ENCODE measurements at places on chromosomes 13 and 19.

DNA sequence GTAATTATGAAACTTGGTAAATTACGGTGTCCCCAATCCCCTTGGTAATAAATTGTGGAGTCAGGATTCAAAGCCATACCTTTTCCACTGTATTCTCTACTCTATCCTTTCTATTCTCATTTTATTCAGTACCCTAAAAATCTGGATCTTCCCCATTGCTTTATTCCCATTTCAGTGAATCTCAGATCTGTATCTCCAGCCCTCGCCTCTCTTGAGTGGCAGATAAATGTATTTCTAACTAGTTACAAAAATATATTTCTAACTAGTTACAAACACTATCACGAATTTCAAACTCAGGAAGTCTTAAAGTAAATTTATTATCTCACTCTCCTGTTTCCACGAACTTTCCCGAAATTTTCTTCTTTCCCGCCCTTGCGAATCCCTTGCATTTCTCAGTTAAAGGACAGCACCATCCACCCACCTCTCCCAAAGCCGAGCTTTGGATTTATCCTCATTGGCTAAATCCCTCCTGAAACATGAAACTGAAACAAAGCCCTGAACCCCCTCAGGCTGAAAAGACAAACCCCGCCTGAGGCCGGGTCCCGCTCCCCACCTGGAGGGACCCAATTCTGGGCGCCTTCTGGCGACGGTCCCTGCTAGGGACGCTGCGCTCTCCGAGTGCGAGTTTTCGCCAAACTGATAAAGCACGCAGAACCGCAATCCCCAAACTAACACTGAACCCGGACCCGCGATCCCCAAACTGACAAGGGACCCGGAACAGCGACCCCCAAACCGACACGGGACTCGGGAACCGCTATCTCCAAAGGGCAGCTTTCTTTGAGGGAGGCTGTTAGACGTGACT is 164.3 kb upstream of the PABPC3 start:
- DNase-seq: no peak

GRCh38 chr19:4866595-4867424 is 657 bp downstream of the PLIN3 start:
- peak; percentile 55 for DNase-seq

GRCh38 chr19:48678201-48678600 is 5.4 kb upstream of the NTN5 start:
- DNase-seq: no peak

- peak; percentile 66 for DNase-seq
Observed at GRCh38 chr13:48126944-48127830, 32.3 kb upstream of the MED4 start.

DNA sequence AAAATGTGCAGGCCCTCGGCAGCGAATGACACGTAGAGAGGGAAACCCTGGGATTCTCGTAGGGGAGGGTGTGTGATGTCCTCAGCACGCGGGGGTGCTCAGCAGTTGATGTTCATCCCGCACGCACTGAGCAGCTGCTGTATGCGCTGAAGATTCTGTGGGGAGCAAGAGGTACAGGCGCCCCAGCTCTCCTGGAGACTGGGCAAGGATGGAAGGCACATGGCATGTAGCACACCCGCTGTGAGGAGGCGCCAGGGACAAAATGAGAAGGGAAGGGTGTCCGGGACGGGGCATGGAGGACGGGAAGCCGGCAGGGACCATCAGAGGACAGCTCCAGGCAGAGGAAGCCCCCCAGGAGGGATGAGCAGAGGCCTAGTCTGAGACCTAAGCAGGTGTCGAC is 15.4 kb downstream of the ATP11A start:
- DNase-seq: no peak

GRCh38 chr13:86541461-86541860 is 742.2 kb upstream of the SLITRK6 start:
- no peak for DNase-seq

- peak; percentile 29 for DNase-seq
Observed at GRCh38 chr19:50817941-50818858, 5.4 kb downstream of the KLK1 start.

DNA sequence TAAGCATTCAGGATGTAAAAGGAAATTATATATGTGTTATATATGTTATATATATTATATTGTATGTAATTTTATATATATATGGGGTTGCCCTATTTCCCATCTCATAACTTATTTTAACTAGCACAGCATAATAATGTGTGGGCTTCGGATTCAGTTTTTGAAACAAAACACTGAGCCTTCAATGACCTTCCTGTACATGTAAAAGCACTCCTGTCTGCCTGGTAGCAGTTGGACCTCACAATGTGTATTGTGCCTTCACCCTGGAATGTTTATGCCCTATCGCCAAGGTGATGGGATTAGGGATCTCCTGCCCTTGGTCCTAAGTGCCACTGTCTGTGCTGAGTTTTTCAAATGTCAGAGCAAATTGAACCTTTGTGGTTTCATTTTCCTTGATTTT is 968.8 kb downstream of the TUBA3C start:
- peak; percentile 47 for DNase-seq

GRCh38 chr19:51824281-51825005 is 29.5 kb downstream of the FPR3 start:
- no peak for DNase-seq

GRCh38 chr13:24355103-24355502 is 45.7 kb downstream of the C1QTNF9 start:
- no peak for DNase-seq

GRCh38 chr13:99434258-99434788 is 66.9 kb upstream of the TM9SF2 start:
- no peak for DNase-seq

DNA sequence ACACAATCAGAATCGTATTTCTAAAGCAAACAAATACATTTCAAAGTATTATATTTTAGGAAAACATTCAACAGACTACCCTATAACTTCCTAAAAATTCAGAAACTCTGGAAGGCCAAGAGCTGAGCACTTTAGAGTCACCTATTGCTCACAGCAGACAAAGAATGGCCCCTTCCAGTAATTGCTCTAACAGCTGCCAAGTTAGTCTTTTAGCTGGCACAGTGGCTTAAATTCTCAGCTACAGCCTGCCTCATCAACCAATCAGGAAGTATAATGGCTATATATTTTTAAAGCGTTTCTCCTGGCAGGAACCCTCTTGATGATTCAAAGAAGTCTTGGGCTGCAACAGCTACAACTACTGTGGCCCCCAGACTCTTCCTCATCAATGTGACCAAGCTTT is 14.9 kb upstream of the SLITRK5 start:
- no peak for DNase-seq

DNA sequence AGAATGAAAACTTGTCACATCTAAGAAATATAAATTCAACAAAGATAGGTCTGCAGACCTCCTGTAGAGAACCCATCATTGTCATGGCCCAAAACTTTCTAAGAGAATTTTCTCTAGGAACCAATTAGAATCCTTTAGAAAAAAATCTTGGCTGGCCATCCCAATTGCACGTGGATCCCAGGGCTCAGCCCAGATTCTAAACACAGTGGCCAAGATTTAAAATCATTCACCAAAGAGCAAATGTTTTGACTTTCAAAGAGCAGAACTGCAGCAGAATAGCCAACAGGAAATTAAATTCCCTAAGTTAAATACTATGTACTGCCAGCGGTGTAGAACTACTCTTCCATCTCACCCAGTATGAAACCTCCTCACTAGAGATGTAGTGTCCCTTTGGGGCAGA is 21.3 kb downstream of the IPO5 start:
- DNase-seq: no peak

DNA sequence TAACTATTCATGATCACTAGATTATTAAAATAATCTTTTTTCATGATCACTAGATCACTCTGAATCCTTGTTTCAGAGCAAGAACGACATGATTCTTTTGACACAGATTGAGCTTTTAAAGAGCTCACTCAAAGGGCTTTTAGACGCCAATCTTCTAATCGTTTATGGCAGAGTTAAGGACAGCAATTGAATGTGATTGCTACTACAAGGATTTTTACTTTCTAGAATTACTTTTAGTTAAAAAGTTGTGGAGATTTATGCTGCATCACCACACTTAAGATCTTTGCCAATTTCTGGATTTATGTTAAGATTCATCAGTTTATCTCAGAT is 1.3 kb downstream of the EXOSC8 start:
- no peak for DNase-seq

GRCh38 chr13:52067237-52067636 is 42.7 kb downstream of the UTP14C start:
- DNase-seq: no peak

DNA sequence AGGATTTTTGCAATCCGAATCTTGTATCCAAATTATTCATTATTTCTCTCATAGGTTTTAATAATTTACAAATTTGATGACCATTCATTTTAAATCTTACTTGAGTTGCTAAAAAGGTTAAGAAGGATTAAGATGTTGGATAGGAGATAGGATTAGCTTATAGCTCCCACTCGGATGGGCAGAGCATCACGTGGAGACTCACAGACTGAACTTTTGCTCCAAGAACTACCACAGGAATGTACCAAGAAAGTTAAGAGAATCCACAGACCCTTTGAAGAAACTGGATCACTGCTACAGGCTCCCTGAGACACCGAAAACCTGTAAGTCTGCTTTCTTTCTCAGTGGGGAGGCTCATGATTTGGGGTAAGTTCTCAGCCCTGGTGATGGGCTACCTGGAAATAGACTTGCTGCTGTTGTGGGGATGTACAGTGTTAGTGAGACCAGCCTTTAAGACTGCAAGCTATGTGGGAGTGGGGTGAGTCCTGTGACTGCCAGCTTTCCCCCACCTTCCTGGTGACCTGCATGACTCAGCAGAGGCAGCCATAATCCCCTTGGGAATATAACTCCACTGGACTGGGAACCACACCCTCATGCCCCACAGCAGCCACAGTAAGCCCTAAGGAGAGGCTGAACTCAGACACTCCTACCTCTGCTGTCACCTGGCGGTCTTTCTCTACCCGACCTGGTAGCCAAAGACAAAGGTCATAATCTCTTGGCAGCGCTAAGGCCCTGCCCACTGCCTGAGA is 1458.0 kb downstream of the OLFM4 start:
- no peak for DNase-seq

DNA sequence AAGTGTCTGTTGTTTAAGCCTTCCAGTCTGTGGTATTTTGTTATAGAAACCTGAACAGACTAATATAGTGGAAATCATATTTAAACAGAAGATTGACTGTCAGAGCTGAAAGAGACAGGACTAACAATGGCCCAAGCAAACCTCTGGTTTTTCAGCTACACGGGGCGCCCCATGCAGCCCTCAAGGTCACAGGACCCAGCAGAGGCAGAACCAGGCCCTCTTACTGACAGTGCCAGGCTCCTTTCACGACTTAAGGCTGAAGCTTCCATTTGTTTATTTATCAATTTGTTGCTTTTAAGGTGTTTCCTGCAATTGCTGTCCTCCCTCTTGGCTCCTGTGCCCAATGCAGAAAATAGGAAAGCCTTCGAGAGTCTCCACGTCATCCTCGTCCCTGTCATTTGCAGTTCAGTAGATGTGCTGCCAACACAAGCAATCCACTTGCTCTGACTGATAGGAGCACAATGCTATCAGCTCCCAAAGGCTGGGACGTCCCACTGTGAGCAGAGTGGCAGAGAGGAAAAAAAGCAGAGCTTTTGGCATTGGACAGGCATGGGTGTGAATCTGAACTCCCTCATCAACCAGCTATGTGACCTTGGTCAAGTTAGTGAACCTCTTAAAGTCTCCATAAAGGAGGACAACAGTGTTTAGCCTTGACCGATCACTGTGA is 10.5 kb upstream of the SLC7A1 start:
- DNase-seq: no peak

DNA sequence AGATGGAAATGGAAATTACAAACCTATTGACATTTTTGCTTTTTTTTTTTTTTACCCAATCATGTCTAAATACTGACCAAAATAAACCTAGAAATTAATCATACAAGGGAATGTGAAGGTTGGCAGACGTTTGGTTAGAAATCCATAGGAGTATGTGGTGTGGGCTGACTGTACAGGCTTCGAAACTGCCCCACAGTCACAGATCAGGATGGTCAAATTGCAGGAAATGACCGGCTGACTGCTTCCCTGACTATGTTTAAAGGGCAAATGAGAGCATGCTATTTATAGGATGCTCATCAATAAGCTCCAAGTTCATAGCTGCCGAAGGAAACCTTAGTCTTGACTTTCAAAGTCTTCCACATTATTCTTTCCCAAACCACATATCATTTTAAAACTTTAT is 118.4 kb downstream of the COG6 start:
- DNase-seq: peak; percentile 56

GRCh38 chr19:1871140-1871597 is 7.8 kb upstream of the KLF16 start:
- DNase-seq: no peak

DNA sequence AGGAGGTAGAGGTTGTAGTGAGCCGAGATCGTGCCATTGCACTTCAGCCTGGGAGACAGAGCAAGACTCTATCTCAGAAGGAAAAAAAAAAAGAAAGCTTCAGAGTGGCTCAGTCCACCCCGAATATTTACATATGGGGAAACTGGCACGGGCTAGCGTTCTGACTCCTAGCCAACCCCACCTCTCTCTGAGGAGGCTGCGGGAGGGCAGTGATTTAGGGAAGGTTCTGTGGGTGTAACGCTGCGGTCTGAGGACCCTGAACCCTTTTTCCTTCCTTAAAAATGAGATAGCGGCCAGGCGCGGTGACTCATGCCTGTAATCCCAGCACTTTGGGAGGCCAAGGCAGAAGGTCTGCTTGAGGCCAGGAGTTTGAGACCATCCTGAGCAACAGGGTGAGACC is 5.0 kb downstream of the LRRC25 start:
- peak; percentile 49 for DNase-seq

GRCh38 chr19:8367327-8368001 is 3.5 kb downstream of the ANGPTL4 start:
- DNase-seq: peak; percentile 96

- DNase-seq: no peak
Observed at GRCh38 chr19:51138549-51138979, 3.5 kb upstream of the SIGLEC7 start.

DNA sequence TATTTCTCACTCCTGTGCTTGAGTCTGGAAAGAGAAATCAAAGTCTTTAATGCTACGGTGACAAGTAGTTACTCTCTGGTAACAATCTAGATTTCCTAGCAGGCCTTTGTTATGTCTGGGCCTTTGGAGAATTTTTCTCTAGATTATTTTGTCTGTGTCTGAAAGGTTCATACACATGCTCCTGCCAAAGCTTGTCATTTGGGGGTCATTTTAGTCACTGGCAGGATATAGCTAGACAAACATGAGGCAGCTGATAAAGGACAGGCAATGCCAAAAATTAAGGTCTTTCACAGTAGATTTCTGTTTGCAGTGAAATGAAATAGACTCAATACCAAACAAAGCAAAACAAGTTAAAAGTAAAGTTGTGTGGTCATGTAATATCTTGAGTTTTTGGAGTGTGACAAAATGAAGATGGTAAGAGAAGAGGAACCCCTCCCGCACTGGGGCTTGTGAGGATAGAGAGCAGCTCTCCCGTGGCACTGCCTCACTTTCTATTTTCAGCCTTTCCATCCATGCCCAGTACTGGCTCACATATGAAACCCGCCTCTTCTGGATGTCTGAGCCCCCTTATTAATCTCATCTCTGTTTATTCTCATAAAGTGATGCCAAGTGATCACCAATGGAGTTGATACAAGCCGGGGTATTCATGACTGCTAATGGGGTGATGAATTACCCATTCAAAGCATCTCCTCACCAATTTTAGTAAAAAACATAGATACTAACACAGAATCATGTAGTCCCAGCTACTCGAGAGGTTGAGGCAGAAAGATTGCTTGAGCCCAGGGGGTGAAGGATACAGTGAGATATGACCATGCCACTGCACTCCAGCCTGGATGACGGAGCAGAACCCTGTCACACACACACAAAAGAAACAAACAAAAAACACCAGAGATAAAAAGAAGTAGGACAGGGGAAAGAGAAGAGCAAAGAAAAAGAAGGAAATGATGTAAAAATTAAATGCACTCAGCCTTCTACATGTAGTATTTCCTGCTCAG is 389.3 kb downstream of the FGF14 start:
- DNase-seq: no peak
